ENCODE measurements at places on chromosomes 3 and 15. TPM values are rescaled to one million over a fixed set of nuclear protein-coding genes. Genes with fewer than 3 reads are reported as not detected.

The KY gene
- 4.2 TPM for total RNA-seq

The RPS27L gene
- total RNA-seq = 97.0 TPM

The DNASE1L3 gene
- 0.57 TPM for total RNA-seq

The ST3GAL6 gene
- 22.9 TPM for total RNA-seq

The TRPM1 gene
- total RNA-seq = not detected

The GOLGA8S gene
- 0.04 TPM for total RNA-seq

The CPN2 gene
- not detected for total RNA-seq

The UBL7 gene
- total RNA-seq = 58.2 TPM

The LRTM1 gene
- not detected for total RNA-seq

The GOLGA8J gene
- 0.34 TPM for total RNA-seq

The P2RY1 gene
- 1.0 TPM for total RNA-seq

The FBXW12 gene
- total RNA-seq = not detected

The RBP2 gene
- total RNA-seq = not detected

GRCh38 chr3:141388823-141389621 is 20.7 kb downstream of the ZBTB38 start:
- no peak for DNase-seq

GRCh38 chr15:101725073-101725472 is 800 bp upstream of the TARS3 start:
- DNase-seq = no peak

GRCh38 chr3:72114773-72115172 is 329.8 kb upstream of the PROK2 start:
- no peak for DNase-seq

GRCh38 chr3:81938681-81939080 is 177.2 kb upstream of the GBE1 start:
- DNase-seq = no peak

DNA sequence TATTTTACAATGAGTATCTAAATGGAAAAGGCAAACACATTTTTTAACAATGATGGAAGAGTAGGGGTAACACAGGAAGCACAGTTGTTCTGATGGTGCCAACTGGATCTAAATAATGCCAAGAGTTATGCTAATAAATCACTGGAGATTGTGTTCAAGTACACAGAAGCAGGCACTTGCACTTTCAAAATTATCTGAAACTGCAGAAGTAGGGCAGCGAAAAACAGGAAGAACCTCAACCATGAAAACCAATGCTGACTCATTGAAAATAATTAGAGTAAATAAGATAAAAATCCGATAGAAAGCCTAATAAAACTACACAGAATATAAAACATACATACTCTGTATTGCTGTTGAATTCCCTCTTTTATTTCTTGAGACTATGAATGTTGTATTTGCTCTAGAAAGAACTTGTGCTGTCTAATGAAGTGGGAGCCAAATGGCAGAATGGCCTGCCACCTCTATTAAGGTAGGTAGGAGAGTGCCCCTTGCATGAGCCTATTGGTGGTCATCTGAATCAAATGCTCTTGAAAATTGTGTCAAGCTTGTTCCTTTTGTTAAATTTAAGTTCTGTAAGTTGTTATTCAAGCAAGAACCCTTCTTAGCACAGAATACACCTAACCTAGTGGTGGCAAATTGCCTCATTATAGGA is 93.7 kb downstream of the ABI3BP start:
- DNase-seq = no peak

GRCh38 chr3:194871864-194872668 is 186.4 kb downstream of the FAM43A start:
- peak; percentile 64 for DNase-seq

- no peak for DNase-seq
These were observed 25.8 kb downstream of the SIAH2 start for GRCh38 chr3:150736903-150737832.

- no peak for DNase-seq
These were observed 240.0 kb downstream of the ZNF621 start for GRCh38 chr3:40764747-40765146.

DNA sequence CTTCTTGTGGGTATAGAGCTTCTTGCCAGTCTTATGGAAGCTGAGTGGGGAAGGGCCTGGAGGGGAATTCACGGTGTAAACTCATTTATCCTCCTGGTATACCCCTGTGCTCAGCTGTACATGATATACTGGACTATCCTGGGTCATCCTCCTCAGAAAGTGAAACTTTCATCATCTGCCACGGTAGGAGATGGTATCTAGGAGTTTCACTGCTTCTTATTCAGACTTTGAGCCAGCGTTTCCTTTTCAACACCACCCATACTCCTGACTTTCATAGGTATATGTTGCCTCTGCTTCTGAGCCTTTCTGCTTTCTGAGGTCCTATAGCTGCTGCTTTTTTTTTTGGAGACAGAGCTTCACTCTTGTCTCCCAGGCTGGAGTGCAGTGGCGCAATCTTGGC is 15.6 kb downstream of the SENP5 start:
- no peak for DNase-seq

DNA sequence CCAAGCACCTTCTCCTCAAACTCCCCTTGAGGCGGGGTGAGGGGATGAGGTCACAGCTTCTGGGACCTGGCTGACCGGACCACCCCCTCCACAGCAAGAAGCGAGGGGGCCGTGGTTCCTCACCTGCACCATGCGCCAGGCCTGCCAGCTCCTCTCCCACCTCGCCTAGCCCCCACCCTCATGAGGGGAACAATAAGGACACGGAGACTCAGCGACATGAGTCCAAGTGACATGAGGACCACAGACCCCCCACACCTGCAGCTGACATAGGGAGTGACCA is 118.7 kb downstream of the CHSY1 start:
- DNase-seq = no peak

DNA sequence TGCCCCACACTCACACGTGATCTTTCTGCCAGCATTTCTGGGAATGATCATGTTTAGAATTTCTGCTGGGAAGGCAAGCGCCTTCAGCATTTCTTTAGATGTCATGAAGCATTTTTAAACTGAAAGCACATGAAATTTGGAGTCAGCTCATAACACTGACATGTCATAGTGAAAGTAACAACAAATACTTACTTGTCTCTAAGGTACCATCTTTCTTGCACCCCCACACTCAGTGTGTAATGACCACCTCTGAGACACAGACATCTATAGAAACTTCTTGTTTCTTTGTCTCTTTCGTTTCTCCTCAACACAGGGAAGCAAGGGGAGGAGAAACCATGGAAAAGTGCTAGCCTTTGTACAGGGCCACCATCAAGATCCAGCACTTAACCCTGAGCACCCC is 171.7 kb downstream of the RORA start:
- no peak for DNase-seq

- DNase-seq = no peak
These were observed 10.0 kb downstream of the TMEM158 start for GRCh38 chr3:45216021-45216609.

DNA sequence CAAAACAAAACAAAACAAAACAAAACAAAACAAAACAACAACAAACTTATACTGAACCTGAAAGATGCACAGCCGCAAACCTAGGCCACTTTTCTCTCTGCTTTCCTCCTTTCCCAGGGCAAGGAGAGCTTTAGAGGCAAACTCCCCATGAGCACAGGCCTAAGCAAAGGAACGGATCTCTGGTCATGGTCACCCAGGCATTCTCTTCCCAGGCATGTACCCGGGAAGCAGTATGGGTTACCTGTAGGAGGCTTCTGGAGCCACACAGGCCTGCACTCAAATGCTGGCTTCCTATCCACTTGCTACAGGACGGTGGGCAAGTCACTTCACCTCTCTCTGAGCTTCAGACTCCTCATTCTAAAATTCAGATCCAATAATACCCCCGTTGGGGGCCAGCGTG is 171.8 kb downstream of the SMAD6 start:
- no peak for DNase-seq

- DNase-seq = no peak
These were observed 3.2 kb downstream of the AKAP13 start for GRCh38 chr15:85383470-85384148.

GRCh38 chr3:146313746-146314111 is 62.8 kb upstream of the PLSCR4 start:
- no peak for DNase-seq

- DNase-seq = no peak
These were observed 102.8 kb upstream of the PFN2 start for GRCh38 chr3:150073513-150073912.

GRCh38 chr15:100547961-100548360 is 19.2 kb upstream of the CERS3 start:
- no peak for DNase-seq

DNA sequence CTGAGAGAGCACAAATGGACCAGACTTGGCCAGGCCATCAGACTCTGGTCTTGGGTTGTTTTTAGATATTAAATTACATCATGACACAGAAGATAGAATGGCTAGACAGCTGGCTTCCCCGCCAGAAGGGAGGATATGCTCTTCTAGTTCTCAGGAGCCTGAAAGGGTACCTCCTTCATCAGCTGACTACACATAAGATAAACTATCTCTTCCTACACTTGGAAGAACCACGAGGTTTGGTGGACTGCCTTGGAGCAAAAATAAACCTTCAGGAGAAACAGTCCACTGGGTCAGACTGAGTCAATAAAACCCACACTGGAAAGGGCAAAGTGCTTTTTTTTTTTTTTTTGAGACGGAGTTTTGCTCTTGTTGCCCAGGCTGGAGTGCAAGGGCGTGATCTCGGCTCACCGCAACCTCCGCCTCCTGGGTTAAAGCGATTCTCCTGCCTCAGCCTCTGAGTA is 26.3 kb upstream of the DYNC1LI1 start:
- no peak for DNase-seq

DNA sequence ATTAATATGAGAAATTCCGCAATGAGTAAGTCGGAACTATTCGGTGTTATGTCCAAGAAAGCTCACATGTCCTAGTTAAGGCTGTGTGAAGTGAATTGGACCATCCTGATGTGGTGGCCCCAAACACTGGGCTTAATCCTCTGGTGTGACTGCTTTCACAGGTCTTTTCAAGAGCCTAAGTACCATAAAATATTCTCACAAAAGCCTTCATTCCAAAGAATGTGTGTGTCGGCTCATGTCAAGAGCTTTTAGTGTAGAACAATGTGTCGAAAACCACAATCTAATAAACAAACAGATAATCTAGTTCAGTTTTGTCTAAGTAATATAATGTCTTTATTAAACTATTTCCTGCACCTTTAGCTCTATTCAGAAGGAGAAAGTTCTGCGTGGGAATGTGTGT is 311.4 kb downstream of the LPP start:
- DNase-seq = no peak

GRCh38 chr3:46918634-46919033 is 41.1 kb downstream of the PTH1R start:
- DNase-seq = peak; percentile 9

- DNase-seq = no peak
These were observed 213.2 kb upstream of the MRPL3 start for GRCh38 chr3:131716007-131716406.

DNA sequence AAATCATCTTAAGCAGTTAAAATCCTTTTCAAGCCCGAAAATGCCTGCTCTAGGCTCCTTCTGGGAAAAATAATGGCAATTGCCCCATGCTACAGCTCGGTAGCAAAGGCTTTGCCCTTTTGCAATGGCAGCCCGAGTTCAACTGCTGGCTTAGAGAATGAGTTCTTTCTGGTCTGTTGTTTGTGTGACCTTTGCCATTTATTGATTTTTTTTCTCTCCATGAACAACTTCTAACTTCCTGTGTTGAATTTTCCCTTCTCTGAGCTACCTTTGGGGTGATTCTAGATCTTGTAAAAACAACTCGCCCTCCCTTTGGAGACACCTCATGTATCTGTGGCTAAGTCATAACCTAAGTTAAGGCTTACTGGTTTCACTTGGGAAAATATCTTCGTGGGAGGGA is 139.3 kb downstream of the PLCH1 start:
- DNase-seq = no peak

- no peak for DNase-seq
These were observed 27.5 kb upstream of the TBC1D21 start for GRCh38 chr15:73845907-73846306.

DNA sequence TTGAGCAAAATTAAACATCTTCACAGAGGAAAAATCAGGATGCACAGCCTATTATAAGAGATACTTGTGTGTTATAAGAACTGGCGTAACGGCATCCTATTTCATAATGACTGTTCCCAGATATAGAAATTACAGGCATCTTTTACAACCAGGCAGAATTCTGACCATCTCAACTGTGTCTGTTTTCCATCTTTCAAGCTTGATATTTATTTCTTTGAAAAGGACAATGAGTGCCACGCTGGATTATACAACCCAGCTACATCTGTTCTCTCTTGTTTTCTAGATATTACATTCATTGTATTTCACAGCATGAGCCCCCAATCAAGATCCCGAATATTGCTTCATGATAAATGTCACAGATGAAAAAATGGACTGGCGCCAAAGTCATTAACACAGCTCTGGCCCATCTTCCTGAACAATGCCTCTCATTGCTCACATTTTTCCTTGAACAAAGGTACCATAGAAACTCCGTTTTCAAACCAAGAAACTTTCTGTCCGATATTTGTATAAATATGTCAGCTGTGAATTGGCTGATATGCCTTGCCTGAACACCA is 420.6 kb downstream of the TBL1XR1 start:
- DNase-seq = no peak
